ENCODE measurements at places on chromosomes 1 and 21. TPM values are rescaled to one million over a fixed set of nuclear protein-coding genes. Genes with fewer than 3 reads are reported as not detected.
A peak's percentile ranks its signal among the peaks of the same experiment; 100 is the strongest.

Gene SLC2A5
- total RNA-seq, result 97.9 TPM

Gene SLC35F3
- not detected for total RNA-seq

Gene RBM11
- total RNA-seq, result not detected

Gene NDUFS5
- total RNA-seq, result 361 TPM

Gene ZNF648
- total RNA-seq, result not detected

Gene RPTN
- not detected for total RNA-seq

Gene SIM2
- total RNA-seq, result 3.0 TPM

GRCh38 chr1:70509996-70510876 lies 99.2 kb downstream of the CTH start:
- DNase-seq, result no peak

DNA sequence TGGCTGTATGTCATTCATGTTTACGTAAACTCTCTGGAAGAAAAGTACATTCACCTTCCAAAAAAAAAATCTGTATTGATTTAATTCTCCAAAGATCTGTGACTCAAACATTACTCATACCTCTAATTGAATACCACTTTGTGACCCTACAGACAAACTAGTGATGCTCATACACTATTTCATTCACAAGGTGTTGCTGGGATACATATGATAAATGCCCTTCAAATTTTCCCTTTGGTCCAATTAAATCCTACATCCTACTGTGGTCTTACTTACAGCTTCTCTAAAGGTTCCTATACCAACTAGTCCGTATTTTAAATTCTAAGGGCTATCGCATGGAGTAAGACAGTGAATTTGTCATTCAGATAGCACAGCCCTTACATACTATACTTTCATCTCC lies 26.8 kb upstream of the CADM3 start:
- no peak for DNase-seq

- no peak for DNase-seq
Observed at GRCh38 chr1:243367314-243367713, 111.5 kb downstream of the SDCCAG8 start.

DNA sequence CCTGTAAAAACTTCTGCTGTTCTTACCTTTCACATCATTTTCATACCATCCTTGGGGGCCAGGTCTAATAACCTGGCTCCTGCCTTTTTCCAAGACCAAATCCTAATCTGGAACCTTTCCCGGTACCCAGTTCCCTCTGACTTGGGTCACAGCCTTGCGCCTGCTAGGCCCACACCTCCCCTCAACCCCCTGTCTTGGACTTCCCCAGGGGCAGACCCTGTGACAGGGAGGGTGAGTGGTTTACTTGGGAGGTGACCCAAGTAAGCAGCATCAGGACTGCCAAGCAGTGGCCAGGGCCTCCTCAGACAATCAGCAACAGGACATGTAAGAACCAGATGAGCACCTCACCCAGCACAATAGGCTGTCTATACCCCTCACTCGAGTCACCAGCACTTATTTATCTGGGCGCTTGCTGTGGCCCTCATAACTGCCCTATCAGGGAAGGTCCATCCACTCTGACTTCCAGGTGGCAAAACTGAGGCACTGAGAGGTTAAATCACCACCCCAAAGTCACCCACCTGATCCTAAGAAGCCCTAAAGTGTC lies 124.7 kb downstream of the MATN1 start:
- no peak for DNase-seq

DNA sequence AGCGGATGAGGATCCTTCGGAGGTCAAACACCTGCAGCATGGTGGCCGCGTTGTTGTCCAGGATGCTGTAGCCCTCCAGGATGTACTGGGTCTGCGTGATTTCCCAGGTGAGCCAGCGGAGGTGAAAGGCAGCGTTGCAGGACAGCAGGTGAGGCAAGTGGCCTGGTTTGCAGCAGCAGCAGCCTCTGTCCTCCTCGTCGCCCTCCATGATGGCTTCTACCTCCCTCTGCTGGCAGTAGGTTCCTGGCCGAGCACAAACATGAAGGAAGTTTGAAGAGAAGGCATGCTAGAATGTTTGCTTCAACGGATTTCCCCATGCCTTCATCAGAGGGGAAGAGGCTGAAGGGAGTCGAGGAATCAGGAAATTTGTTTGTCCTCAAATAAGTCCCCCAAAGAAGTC lies 74.7 kb downstream of the NTPCR start:
- peak; percentile 16 for DNase-seq

GRCh38 chr21:32298658-32299081 lies at the start of gene MRAP:
MRAP (plus strand) TSS chr21:32298855; CDS start chr21:32298972, 117 bp downstream.
- no peak for DNase-seq

DNA sequence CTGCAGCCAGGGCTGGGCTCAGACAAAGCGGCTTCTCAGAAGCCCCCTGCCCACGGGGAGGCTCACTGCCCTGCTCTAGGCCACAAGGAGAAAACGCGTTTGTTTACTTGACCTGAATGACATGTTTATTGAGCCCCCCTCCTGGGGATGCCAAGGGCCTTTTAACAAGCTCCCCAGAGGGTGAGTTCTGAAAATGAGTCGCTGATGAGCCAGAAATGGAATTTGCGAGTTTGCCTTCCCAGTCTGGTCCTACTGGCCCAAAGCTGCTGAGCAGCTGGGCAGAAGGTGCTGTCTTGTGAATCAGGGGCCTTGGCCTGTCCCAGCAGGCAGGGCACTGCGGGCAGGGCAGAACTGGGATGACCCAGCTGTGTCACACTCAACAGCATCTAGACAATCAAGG lies 120.6 kb downstream of the SYF2 start:
- no peak for DNase-seq

- DNase-seq, result peak; percentile 78
Observed at GRCh38 chr1:204528241-204528640, 12.0 kb downstream of the MDM4 start.

DNA sequence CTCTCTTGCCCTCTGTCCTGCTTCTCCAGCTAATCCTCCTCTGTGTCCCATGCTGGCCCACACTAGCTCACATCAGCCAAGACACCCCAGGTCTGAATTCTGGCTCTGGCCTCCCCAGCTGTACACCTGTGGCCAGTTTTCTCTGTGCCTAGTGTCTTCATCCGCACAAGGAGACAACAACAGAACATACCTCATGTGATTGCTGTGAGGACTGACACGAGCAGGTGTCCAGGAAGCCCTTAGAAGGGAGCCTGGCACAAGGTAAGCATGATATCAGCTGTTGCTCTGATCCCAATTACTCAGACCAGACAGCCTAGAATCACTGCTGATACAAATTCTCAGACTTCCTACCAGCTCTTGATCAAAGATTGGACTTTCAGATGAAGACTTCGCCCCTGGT lies 71.2 kb upstream of the GJB5 start:
- DNase-seq, result no peak

- DNase-seq, result no peak
Observed at GRCh38 chr1:10652626-10653025, 143.8 kb downstream of the CASZ1 start.

DNA sequence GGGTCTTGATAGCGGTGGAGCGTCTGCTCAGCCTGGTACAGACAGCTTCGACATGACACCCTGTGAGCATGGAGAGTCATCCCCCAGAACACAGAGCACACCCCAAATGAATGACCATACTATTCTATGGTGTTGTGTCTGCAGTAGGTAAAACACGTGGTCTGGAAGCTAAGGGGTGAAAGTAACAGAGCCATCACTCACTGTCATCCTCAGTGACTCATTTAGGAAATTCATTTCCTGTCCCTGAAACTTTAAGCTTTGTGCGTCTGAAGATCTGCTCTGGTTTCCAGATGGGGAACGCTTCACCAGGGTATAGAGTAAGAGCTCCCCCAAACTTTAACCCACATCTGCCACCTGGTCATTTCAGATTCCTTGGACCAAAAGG lies 94.8 kb upstream of the DISP3 start:
- no peak for DNase-seq

- DNase-seq, result no peak
Observed at GRCh38 chr1:189962181-189962580, 515.5 kb downstream of the BRINP3 start.
